ENCODE measurements at places on chromosomes 3 and 15. TPM values are rescaled to one million over a fixed set of nuclear protein-coding genes. Genes with fewer than 3 reads are reported as not detected.

The ADIPOQ gene
- total RNA-seq, result not detected

The ANKRD63 gene
- total RNA-seq, result 8.4 TPM

The B3GALNT1 gene
- not detected for total RNA-seq

The TPRG1 gene
- total RNA-seq, result not detected

The RASGRP1 gene
- total RNA-seq, result not detected

The MAP6D1 gene
- total RNA-seq, result 3.2 TPM

The TICRR gene
- total RNA-seq, result 3.4 TPM

The GOLGA8G gene
- total RNA-seq, result not detected

The SUSD5 gene
- 9.2 TPM for total RNA-seq

The PSTPIP1 gene
- not detected for total RNA-seq

The GPR62 gene
- not detected for total RNA-seq

The PLCH1 gene
- 12.8 TPM for total RNA-seq

The CHRNB4 gene
- total RNA-seq, result not detected

The GP5 gene
- not detected for total RNA-seq

The RETNLB gene
- total RNA-seq, result not detected

The SCN5A gene
- not detected for total RNA-seq

The CPNE4 gene
- not detected for total RNA-seq

The PIGBOS1 gene
- total RNA-seq, result 14.9 TPM

The GOLGA8T gene
- total RNA-seq, result not detected

The CFAP161 gene
- not detected for total RNA-seq

The IRAK2 gene
- 2.4 TPM for total RNA-seq

The GASK1A gene
- not detected for total RNA-seq

The SI gene
- total RNA-seq, result not detected

The FAH gene
- 42.7 TPM for total RNA-seq

The DBR1 gene
- 26.2 TPM for total RNA-seq

The XRN1 gene
- 7.7 TPM for total RNA-seq

The UBE2Q2 gene
- 28.6 TPM for total RNA-seq

The UBAP1L gene
- 0.24 TPM for total RNA-seq

The TADA3 gene
- total RNA-seq, result 70.0 TPM

The MYZAP gene
- 0.06 TPM for total RNA-seq

The PLA2G4B gene
- total RNA-seq, result 0.37 TPM

The NR1I2 gene
- not detected for total RNA-seq
